ENCODE measurements at places on chromosomes 5 and 9.
A peak's percentile ranks its signal among the peaks of the same experiment; 100 is the strongest.

DNA sequence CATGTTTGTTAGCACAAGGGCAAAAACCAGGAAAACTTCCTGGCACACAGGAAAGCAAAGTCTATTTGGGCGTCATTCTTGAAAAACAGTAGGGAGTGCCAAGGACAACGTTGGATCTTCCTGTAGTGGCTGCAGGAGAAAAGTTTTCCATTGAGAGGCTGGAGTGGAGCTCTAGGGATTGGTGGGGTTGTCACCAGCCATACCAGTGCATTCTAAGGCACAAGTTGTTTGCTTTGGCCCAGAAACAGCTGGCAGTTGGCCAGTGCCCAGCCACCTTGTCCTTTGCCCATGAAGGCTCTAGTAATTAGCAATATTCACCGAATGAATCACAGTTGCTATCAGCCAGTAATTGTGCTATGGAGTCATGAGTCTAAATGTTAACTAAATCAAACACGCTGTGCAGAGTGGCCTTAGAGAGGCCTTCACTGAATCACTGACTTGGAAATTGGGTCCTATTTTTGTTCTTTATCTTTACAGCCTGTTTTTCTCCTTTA is 26.4 kb downstream of the TNFSF15 start:
- DNase-seq = no peak

DNA sequence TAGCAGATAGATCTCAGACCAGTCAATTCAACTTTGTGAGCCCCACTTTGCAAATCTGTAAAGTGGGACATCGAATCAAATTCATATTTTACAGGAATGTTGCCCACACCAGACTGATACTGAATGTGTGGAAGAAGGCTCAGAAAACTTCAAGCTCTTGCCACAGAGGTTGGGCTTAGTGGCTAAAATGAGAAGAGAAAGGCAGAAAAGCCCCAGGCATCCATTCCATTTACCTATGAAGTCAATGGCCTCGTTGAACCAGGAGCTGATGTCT is 1.7 kb downstream of the DUSP1 start:
- no peak for DNase-seq

DNA sequence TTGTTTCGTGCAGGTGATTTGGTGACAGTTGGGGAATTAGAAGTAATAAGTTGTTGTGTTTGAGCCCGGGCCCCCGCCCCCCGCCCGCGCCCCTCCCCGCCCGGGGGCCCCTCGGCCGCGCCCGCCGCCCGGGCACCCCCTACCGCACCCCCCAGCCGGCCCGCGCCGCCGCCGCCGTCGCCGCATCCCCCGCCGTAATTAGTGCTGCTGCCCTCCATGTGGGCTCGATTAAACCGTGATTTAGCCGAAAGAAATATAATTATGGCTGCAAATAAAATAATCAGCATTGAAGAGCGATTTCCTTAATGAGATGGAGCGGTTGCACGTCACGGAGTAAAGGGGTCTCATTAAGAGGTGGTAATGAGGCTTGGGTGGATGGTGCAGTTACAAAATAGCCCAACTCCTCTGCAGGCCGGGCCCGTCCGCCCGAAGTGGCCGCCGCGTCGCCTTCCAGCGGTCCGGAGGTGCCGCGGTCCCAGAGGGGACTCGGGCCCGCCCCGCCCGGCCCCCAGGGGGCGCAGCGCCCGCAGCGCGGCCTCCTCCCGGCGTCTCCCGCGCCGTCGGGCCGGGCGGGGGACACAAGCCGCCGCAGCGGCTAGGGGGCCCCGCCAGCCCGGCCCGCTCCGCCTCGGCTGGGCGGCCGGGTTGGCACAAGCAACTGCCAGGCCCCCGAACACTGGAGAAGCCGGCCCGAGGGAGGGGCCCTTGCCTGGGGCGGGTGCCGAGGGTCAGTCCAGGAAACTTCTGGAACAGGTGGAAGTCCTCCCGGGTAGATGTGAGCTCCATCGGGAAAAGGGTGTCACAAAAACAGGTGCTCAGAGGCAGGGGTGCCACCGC is 6.9 kb upstream of the OTP start:
- no peak for DNase-seq

- no peak for DNase-seq
These were observed 200.0 kb downstream of the FGF10 start for GRCh38 chr5:44189255-44189654.

GRCh38 chr9:93263334-93264229 is 79.6 kb downstream of the WNK2 start:
- no peak for DNase-seq

DNA sequence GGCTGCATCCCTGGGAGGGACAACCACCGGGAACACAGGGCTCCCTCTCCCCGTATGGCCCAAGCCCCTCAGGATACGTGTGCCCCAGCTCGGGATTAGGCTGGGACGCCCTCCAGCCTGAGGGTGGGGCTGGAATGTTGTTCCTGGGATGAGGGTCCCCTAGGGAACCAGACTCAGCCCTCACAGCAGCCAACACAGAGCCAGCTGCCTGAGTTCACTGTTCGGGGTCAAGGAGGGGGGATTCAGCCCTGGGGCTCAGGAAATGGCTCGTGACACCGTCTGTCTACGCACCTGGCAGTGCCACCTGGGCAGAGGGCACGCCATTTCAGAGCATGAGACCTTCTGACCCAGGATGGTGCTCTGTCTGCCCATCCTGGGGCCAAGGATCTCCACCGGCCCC is 8.9 kb downstream of the RNF44 start:
- DNase-seq = no peak

DNA sequence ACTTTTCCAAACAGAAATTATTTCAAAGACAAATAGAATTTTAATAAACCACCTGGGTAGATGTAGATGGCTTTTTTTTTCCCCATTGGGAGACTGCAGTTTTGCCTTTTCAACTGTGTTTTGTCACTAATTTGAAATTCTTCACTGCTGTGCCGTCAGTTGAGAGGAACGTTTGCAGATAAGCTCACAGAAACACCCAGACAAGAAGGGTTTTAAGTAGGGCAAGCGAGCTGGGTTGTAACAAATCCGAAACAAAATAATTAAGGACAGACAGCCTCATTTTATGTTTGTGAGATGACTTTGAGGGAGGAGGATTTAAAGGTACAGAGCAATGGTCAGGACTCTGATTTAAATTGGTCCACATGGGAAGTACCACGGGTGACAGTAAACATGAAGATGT is 155.1 kb upstream of the NTRK2 start:
- DNase-seq = no peak

DNA sequence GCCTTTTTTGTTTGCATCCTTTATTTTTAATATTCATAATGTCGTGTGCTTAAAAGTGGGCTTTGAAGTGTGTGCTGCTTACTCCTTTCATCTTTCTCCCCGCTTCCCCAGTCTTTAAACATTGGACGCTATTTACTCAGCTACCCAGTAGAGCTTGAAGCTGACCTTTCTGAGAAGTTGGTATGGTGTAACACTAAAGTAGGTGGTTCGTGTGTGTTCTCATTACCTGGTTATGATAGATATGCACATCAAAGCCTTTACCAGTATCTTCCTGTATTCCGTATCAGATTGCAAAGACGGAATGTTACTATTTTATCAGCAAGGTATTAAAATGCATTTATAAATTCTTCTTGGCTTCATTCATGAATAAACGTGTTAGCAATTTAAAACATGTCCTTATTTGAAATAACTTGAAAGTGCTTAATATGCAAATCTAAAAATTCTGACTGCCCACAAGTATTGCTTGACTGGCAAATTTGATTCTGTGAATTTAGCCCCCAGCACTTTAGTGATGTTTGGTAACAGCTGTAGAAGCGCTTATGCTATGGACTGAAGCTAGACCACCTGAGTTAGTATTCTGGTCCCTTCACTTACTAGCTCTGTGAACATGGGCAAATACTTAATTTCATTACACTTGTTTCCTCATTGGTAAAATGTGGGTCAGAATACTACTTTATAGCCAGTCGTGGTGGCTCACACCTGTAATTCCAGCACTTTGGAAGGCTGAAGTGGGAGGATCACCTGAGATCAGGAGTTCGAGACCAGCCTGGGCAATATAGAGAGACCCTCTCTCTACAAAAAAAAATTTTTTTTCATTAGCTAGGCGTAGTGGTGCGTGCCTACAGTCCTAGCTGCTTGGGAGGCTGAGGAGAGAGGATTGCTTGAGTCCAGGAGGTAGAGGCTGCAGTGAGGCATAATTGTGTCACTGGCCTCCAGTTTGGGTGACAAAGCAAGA is 1.7 kb downstream of the RRAGA start:
- no peak for DNase-seq

DNA sequence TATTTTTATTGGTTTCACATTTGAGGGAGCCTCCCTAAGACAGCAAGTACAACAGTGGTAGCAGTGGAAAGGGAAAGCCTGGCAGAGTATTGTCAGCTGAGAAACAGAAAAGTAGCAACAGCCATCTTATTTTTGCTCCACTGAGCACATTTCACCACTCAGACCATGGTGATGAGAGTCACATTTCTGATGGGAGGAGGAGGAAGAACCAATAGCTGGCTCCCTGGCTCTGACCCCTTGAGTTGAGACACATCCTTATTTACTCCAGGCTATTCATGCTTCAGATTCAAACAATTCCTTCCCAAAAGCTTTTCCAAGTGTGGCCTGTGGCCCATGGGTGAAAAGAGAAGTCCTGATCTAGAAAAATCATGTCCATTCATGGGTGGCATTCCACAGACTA is 236.3 kb downstream of the ARHGAP26 start:
- no peak for DNase-seq

DNA sequence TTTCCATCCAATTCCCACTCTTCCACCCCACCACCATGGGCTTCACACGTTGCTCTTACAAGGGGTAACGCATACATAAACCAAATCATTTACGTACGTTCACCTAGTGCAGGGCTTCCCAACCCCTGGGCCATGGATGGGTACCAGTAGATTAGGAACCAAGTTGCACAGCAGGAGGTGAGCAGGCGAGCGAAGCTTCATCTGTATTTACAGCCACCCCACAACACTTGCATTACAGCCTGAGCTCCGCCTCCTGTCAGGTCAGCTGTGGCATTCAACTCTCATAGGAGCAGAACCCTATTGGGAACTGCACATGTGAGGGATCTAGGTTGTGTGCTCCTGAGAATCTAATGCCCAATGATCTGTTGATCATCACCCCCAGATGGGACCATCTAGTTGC is 82.3 kb downstream of the CEMIP2 start:
- no peak for DNase-seq

DNA sequence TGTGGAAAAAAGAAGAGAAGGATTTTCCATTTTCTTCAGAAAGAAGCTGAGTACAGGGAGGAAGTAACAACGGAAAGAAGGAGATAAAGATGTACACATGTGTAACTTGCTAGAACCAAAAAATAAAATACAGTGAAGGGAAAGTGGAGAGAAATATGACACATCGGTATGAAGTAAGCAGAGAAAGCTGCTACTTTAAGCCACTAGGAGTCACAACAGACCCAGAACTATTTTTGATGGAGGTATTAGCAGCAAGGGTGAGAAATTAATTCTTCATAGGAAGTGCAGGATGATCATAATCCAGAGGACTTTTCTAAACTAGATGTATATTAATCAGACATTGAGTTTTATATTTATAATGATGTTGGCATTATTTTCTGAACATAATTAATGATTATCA is 88.5 kb downstream of the FAM174A start:
- no peak for DNase-seq

DNA sequence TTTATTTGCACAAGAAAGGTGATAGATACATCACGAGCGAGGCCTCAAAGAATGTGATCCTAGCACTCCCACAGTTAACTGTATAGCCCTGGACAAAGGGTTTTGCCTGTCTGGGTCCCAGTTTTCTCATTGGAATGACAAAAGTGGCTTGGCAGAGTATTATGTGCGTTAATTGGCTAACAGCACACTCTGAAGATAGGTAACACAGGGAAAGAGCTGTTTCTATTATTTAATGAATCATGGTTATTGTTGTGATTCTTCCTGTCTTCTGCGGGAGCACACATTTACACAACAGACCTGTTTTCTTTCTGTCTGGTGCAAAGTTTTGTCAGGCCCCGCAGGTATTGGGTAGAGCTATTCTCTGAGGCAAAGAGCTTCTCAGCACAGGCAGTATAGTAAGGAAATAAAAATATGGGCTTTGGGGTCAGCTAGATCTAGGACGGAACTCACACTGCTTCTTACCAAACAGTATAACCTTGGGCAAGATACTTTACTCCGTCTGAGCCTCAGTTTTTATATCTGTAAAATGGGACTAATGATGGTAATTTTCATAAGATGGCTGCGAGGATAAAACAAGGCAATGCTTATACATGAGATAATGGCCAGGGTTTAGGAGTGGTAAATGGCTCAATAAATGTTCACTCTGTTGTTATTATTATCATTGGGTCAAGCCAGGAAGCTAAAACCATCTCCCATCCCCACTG is 78.9 kb downstream of the PLAC8L1 start:
- no peak for DNase-seq

DNA sequence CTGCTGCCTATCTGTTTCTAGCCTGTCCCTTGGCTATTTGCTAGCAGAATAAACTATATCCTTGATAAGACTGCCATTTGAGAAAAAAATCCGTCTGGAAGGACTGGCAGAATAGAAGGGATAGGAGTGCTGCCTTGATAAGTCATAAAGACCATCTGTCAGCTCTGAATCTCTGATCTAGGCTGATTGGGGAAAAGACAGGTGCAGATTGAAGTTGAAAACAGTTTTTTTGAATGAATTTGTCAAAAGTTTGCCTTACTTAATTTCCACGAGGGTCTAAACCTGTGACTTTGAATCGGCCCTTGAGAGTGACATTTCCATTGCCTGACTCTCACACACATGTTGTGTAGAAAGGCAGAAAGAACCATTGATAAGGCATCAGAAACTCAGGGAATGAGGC is 218.6 kb downstream of the MAN2A1 start:
- DNase-seq = no peak

- no peak for DNase-seq
These were observed 2.0 kb downstream of the SV2C start for GRCh38 chr5:76085243-76085579.

- no peak for DNase-seq
These were observed 175.9 kb upstream of the MAP3K1 start for GRCh38 chr5:56639476-56639875.

DNA sequence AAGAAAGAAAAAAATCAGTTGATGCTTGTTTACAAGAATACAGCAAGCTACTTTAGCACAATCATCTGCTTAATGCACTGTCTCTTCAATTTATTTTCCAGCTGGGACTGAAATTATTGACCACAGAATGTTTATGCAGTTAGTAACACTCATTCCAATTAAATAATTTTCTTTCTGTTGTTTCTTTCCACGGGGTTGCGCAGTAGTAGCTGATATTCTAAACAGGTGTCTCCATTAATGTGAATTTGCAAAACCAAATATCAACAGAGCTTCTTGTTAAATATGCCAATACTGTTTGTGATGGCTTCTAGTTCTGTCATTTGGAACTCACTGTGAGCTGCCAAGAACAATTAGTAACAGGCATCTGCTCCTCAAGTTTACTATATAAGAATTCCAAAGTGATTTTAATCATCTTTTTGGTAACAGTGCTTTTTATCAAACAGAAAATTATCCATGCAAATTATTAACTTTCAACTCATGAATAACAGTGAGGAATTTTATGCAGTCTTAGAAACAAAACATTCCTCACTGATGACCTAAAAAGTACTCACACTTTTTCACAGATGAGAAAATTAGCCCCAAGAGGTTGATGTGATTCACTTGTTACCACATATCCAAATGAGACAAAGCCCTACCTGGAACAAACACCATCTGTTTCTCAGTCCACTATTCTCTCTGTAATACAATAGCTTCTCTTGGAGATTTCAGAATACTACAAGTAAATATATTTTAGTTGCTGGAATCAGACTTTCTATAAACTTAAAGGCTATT is 567.6 kb upstream of the RGMB start:
- peak; percentile 65 for DNase-seq

GRCh38 chr9:13567833-13568232 is 288.3 kb upstream of the MPDZ start:
- DNase-seq = no peak
